ENCODE measurements at places on chromosomes 12 and 14.

GRCh38 chr12:46147144-46147543 lies 121.7 kb downstream of the SLC38A1 start:
- DNase-seq = no peak

GRCh38 chr12:8911606-8912268 lies 2.6 kb upstream of the PHC1 start:
- no peak for DNase-seq

DNA sequence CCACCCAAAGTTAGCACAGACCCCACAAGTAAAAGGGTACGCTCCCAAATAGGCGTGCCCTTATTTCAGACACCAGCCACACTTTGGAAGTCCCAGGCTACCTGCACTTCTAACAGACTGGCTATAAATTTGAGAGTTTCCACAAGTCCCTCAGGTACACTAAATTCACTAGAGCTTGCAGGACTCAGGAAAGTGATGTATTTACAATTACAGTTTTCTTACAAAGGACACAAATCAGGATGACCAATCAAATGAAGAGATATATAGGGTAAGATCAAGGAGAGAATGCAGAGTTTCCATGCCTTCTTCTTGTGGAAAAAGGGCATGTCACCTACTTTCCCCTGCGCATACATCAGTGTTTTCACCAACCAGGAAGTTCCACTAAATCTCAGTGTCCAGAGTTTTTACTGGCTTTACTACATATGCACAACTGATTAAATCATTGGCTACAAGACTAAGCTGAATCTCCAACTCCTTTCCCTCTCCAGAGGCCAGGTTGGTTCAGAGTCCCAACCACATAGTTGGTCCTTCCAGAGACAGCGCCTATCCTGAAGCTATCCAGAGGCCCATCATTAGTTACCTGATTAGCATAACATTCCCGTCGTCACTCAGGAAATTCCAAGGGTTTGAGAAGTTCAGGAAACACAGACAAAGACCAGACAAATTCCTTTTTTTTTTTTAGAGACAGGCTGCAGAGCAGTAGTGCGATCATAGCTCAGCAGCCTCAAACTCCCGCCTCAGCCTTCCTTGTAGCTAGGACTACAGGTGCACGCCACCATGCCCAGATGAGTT lies 84.2 kb downstream of the DENND5B start:
- DNase-seq = no peak

DNA sequence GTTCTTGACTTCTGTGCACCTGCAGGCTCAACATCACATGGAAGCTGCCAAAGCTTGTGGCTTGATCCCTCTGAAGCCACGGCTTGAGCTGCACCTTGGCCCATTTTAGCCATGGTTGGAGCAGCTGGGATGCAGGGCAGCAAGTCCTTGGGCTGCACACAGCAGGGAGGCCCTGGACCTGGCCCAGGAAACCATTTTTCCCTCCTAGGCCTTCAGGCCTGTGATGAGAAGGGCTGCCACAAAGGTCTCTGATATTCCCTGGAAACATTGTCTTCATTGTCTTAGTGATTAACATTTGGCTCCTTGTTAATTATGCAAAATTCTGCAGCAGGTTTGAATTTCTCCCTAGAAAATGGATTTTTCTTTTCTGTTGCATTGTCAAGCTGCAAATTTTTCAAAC lies 394.1 kb upstream of the FAR2 start:
- DNase-seq = no peak

- no peak for DNase-seq
These were observed 48.4 kb downstream of the GCH1 start for GRCh38 chr14:54854181-54854580.

GRCh38 chr12:49010092-49010668 lies 8.4 kb downstream of the PRKAG1 start:
- no peak for DNase-seq

- no peak for DNase-seq
These were observed 102.0 kb downstream of the PEBP1 start for GRCh38 chr12:118237908-118238307.

GRCh38 chr12:123270214-123271000 lies 1.2 kb downstream of the CDK2AP1 start:
- peak; percentile 61 for DNase-seq

DNA sequence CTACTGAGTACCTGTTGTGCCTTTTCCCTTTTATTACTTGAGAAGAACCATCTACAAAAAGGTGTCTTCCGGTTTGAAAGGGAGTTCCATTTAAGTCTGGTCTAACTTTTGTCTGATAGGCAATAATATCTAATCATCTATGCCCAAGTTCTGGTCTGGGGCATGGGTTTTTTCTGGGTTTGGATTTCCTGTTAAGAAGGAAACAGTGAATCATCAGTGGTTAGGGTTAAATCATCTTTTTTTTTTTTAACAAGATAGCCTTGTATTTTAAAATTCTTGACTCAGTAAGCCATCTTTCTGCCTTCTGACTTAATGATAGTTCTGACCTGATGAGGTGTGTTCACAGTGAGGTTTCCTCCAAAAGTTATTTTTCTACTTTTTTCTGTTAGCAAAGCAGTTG lies 29.3 kb upstream of the CPNE8 start:
- no peak for DNase-seq

- no peak for DNase-seq
These were observed 4.1 kb downstream of the KCTD10 start for GRCh38 chr12:109473006-109473405.

- DNase-seq = no peak
These were observed 213.7 kb downstream of the CCDC59 start for GRCh38 chr12:82144505-82144904.

DNA sequence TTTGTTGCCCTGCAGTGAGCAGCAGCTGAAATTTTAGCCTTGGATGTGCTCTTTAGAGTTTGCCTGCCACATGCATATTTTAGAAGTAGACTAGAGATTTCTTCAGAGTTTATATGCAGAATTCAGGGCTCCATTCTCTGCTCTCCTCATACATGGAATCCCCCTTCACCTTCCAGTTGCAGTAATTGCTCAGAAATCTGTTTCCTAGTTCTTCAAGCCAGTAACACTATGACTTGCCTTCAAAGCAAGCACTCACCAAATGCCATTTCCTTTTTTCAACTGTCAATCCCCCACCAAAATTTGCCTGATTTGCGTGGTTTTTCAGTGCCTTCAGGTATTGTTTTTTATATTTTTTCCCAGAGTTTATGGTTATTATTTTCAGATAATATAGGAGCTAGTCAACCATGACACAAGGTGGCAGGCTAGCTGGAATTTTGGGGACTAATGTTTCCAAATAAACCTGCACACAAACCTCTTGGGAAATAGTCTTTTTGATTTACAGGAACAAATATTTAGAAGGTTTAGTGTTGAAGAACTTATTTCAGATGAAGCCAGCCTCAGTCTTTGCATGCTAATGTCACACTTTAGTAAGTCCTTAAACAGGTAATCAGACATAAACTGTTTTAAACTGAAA lies 79.2 kb downstream of the ASCL1 start:
- no peak for DNase-seq

DNA sequence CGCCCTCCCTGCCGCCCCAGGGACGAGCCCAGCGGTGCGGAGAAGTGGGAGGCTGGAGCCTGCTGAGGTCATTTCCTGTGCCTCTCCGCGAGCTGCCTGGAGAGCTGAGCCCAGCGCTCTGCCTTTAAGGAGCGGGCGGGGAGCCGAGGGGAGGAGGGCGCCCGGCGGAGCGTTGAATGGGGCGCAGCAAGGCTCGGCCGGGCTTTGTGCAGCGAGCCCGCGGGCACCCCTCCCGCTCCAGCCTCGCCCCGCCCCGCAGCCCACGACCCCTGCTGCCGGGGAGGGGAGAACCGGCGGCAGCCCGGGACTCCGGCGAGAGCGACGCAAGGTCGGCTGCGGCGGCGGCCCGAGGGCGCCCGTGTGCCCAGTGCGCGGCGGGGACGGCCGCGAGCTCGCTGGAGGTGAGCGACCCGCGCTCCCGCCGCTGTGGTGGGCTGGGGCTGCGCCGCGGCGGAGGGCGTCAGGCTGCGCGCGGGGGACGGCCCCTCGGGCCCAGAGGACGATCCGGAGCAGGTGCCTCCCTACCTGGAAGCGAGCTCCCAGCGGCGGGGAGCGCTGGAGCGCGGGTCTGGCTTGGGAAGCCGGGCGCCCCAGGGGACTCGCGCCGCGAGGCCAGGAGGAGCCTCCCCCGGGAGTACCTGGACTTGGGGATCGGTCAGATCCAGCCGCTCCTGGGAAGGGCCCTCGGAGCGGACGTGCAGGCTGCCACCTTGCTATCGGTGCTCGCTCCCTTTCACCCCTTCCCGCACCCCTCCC lies at the start of gene PLEKHH1:
PLEKHH1 (plus strand) TSS at position 293 of the 756 bp plus-strand sequence. CDS start 8,578 bp downstream, outside the sequence.
- DNase-seq = peak; percentile 89

DNA sequence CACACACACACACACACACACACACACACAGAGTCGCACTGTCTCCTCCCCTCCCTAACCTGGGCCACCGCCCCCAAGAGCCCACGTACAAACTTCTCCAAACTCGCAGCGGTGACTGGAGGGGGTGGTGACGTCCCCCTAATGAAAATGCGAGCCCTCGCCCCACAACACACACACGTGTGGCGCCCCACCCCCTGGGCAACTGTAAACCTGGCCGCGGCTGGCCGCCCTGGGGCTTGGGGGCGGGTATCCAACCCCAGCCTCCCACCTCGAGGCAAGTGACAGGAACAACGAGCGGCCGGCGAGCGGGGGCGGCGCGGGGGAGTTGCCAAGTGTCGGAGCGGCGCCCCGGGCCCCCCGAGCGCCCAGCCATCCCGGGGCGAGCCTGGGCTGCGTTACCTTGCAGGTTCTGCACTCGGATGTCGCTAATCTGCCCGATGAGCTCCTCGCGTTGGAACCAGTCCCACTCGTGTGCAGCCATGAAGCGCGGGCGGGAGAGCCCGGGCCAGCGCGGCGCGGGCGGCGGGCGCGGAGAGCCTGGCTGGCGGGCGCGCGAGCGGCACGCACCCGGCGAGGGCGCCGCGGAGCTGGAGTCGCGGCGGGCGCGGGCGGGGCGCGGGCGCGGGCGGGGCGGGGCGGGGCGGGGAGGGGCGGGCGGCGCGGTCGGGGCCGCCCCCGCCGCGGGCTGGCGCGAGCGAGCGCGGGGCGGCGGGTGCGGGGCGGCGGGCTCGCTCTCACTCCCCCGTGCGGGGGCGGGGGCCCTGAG lies at the start of gene CLMN:
CLMN (minus strand) TSS at position 597 of the 766 bp plus-strand sequence; CDS start at position 481, 116 bp downstream.
- peak; percentile 72 for DNase-seq

- no peak for DNase-seq
These were observed 115.7 kb downstream of the LLPH start for GRCh38 chr12:66014818-66015217.

- DNase-seq = no peak
These were observed 388.6 kb upstream of the TMPO start for GRCh38 chr12:98126637-98127335.

- no peak for DNase-seq
These were observed 8.3 kb upstream of the STAC3 start for GRCh38 chr12:57258977-57259970.

GRCh38 chr14:53001787-53002378 lies 51.0 kb upstream of the FERMT2 start:
- no peak for DNase-seq

- DNase-seq = no peak
These were observed 81.4 kb downstream of the ACTN1 start for GRCh38 chr14:68897559-68898155.

- DNase-seq = no peak
These were observed 394.9 kb downstream of the CCDC91 start for GRCh38 chr12:28585146-28585545.

- no peak for DNase-seq
These were observed 194.8 kb downstream of the SLC41A2 start for GRCh38 chr12:104763168-104763805.

GRCh38 chr14:52694761-52695480 lies 437 bp downstream of the ERO1A start:
- DNase-seq = peak; percentile 20

GRCh38 chr12:6182279-6182898 lies 17.8 kb upstream of the CD9 start:
- DNase-seq = no peak

DNA sequence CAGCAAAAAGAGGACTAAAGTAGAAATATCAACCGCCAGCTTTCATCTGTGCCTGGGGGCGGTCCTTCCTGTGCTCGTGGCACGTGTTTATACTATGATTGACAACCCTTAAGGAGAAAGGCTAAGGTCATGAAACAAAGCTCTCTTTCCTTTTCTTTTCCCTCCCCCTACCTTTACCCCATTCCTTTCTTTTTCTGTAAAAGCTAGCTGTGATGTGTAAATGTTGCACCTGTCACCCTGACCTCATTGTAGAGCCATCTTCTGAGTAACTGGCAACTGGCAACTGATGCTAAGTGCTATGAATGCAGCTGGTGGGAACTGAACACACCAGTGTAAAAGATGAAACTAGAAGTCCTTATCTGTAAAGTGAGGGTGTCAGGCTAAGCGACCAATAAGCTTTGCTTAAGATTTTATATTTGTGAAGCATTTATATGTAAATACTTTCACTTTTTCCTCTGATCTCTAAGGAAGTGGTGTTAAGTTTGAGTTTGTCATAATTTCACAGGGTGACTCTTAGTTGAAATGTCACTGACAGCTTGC lies 102.8 kb upstream of the BCAT1 start:
- no peak for DNase-seq

DNA sequence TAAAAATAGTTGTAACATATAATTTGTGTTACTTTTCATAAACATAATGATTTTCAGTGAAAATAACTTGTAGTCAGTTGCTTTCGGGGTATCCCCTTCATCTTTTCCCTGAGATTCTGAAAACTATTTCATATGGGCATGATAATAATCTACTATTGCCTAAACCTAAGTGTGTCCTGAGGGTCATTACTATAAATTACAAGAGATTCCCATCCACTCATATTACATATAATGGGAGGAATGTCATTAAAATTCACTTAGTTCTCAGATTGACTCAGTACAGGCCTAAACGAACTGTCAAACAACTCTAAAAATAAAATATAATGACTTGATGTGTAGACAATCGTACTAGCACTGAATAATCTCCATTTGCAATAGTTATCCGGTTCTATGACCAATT lies 72.7 kb downstream of the PTPRR start:
- DNase-seq = no peak

- no peak for DNase-seq
These were observed 24.3 kb upstream of the CHGA start for GRCh38 chr14:92898566-92899131.

DNA sequence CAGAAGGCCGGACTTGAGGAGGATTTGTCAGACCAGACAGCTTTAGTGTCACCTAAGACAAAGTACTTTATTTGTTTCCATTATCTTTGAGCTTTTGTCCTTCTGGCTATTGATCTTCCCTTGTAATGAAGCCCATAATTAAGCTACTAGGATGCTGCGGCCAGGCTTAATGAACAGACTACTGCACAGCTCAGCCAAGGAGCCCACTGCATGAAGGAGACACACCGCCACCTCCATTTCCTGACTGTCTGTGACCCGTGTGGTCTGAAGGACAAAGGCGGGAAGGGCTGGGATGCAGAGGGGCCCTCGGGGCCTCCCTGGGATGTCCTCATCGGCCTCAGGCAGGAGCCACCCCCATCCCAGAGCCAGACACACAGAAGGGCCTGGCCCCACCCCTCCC lies 31.0 kb upstream of the GALNT9 start:
- DNase-seq = no peak

DNA sequence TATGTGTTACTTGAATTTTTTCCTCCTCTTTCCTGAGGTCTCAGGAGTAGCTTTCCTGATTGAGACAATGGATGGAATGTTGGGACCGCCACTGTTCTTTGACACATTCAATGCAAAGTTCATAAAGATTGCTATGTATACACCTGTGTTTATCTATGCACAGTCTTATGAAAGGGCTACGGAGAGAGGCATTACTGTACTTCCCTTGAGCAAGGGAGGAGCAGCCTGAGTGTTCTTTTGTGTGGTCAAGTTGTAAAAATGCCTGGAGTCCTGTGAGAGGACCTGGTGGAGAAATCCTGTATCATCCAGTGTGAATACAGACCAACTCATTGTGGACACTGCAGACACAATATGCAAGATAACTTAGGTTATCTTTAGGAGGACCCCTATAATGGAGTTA lies 1.2 kb downstream of the SRGAP1 start:
- DNase-seq = no peak
